ENCODE measurements at places on chromosomes 7 and 10.
A peak's percentile ranks its signal among the peaks of the same experiment; 100 is the strongest.

DNA sequence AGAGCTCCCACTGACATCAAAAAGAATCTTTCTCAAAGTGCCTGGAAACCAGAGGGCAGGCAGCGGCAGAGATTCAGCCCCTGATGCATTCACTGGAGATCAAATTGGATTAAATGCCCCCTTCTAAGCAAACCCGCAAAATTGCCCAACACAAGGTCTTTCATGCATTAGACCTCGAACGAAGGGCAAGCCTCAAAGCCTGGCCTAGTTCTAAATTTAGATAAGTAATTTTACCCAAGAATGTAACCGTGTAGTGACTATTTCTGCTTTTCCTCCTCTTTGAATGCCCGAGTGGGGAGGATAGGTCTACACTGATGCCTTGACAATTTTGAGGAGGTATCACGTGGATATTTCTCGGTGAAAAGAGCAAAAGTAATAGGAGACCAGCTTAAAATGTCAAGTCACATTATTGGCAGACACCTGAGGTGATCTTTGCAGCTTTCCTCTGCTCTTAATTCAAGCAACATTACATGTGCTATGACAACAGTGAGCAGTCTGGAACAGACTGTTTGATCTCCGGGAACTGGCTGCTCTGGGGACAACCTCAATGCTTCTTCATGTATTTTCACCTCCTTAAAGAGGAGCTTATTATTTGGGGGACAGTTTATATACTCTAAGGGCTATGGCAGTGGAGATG is 1263.5 kb upstream of the AUTS2 start:
- DNase-seq, result no peak

DNA sequence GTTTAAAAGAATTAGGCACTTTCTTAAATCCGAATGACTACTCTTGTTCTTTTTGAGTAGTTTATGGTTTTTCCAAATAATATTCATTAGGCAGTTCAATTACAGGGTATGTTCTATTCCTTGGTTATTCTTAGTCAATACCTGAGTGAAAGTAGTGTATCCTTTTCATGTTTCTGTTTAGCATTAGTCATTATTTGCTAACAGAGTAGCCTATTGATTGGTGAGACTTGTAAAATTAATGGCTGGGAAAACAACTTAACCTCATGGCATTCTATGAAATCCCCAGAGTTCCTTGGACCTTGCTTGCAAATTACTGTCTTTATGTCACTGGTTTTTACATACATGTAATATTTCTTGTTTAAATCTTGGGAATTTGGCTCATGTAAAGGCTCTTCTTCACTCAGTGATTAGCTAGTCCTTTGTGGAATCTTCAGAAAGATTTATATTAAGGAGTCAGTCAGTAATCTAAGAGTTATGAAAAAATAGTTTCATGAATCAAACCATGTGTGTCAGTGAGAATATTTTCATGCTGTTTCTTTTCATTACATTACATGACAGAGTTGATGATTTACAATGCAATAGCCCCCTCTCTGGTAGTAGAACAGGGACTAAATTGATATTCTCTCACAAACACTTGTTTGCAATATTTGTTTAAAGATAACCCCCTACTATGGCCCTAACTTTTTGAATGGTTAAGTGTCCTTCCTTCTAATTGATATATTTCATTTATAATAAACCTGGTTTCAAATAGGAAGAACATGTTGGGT is 81.5 kb upstream of the LRRTM3 start:
- no peak for DNase-seq

DNA sequence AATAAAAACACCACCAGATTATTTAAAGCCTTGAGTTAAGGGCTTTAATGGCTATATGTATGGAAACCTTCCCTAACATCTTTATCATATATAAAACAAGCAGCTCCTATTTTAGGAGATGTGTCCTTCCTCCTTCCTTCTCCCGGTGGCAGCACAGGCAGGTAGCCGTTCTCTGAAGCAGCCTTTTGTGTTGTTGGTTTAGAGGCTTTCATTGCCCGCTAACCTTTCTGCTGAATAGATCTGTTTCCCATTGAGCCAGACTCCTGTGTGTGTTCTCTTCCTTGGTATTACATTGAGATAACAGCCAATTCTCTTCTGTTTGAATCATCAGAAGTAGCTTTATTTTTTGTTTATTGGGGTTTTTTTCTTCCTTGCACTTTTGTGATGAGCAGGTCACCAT is 131.3 kb downstream of the CACNB2 start:
- DNase-seq, result no peak

DNA sequence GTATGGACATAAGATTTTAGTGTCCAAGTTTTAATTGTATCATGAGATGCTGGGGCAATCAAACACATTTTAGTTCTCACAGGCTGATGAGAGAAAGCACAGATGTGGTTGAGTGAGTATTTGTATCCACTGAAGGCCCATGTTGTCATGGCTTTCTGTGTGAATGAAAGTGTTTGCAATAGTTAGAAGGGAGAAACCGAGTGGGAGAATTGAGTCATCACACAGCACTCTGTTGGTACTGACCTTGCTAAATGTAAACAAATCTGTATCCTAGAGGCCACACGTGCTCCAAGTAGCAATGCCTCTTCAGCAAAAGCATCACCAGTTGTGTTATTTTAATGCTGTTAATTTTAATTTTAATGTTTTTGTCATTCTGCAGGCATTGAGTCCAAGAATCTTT is 121.2 kb downstream of the EMX2 start:
- peak; percentile 80 for DNase-seq

GRCh38 chr10:17123961-17124360 is 5.7 kb downstream of the CUBN start:
- DNase-seq, result no peak

DNA sequence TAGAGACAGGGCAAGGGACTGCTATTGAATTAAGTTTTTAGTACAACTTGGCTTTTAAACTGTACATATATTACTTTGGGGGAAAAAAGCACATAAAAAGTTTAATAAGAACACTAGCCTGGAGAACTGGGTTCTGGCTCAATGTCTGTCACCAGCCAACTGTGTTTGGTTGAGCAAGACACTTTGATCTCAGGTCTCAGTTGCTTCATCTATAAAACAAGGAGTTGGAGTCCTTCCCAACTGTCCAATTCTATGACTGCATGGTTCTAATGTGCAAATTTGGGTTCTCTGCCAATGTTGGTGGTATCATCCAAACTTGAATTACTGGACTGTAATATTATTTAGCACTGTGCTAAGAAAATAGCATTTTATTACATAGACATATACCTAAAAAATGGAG is 50.3 kb downstream of the ATXN7L1 start:
- peak; percentile 48 for DNase-seq

- DNase-seq, result no peak
Measured at GRCh38 chr10:129766611-129767550, 197.2 kb downstream of the EBF3 start.

GRCh38 chr10:88992921-88993524 is 2.4 kb downstream of the FAS start:
- DNase-seq, result peak; percentile 24

- no peak for DNase-seq
Measured at GRCh38 chr10:25639646-25640045, 294.4 kb upstream of the MYO3A start.

DNA sequence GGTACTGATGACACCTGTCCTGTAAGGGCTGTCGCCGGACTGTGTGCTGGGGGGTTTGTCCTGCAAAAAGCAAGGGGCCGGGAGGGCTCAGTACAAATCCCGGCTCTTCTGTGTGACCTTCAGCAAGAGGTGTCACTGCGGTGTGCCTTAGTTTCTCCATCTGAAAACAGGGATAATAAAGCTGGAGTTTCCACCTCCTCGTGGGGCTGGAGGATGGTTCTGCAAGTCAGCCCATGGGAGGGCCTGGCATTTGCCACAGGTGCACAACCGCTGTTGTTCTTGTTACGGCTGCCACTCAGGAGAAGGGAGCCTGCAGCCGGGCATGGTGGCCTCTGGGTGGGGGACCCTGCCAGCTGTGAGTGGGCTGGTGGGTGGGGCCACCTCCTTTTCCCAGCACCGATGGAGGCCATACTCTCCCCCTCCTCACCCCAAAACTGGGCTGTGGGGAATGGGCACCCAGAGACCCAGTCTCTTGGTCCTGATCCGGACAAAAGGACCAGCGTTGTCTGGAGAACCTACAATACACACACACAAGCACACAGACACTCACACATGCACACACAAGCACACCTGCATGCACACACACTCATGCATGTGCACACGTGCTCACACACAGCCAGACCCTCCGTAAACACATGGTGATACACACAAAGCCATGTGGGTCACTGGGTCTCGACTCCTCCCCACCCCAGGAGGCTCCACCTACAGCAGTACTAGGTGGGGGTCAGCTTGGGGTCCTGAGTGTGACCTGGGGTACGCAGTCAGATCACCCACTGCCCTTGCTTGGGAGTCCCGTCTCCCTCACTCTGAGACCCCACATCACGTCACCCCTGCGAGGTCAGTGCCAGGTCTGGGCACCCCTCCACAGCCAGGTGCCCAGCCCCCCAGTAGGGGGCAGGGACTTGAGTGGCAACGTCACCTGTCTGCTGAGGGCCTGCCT is 34.1 kb downstream of the ELFN1 start:
- DNase-seq, result no peak

DNA sequence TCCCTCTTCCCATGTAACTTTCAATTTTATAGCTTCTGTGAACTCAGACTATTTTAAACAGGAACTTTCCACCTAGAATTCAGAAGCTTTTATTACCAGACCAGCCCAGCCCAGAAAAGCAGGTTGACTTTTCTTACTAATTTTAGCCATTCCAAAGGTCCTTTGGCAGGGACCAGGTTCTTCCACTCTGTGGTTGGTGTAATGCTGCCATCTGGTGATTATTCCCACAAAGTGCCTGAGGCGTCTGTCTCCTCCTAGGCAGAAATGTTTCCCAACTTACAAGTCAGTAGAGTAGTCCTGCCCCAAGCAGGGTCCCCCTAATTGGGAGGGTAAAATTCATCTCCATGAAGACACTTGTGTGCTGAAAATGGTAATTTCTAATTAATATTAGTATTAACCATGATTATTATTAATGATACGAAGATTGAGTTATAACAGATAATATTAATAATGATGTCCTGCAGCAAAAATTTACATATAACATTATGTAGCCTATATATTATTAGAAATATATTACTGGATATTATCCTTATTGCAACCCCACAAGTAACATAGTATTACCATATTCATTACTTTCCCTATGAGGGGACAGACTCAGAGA is 53.0 kb upstream of the PPP1R17 start:
- DNase-seq, result peak; percentile 66

GRCh38 chr7:18780938-18781337 is 285.4 kb downstream of the HDAC9 start:
- no peak for DNase-seq

DNA sequence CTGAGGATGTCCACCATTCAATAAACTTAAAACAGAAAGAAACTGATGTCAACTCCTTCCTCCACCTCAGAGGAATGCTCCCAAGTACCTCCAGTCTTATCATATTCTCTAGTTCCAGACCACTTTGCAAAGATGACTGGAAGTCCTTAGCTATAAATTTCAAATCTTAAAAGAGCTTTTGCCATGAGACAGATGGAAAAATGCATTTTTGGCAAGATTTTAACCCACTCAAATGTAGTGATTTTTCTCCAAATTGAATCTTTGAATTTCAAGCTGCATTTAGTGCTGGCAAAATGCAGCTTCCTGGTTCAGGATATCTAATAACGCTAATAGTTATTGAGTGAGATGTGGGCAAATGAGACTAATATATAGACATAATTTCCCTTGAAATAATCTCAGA is 33.2 kb downstream of the DGKI start:
- no peak for DNase-seq

DNA sequence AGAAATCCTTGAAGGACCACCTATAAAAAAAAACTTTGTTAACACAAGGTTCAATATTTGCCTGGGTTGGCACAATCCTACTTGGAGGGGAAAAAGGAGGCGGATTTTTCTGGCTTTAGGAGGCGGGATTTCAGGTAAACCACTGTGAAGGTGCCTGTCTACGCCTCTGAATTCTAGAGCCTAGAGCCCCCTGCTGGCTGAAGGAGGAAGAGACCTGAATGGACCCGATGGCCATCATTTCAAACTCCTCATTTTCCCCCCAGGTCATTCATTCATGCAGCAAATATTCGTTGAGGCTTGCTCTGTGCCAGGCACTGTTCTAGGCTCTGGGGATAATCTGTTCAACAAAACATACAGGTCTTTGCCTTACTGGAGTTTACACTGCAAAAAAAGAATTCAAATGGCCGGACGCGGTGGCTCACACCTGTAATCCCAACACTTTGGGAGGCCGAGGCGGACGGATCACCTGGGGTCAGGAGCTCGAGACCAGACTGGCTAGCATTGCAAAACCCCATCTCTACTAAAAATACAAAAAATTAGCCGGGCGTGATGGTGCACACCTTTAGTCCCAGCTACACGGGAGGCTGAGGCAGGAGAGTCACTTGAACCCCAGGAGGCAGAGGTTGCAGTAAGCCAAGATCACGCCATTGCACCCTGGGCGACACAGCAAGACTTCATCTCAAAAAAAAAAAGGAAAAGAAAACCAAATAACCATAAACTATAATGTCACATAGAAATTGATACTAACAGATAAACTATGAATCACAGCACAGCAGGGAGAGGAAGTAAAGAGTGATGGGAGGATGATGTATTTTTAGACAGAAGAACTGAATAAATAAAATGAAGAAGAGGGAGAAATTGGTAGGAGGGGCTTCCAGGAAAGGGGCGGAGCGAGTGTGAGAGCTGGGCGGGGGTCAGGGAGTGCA is 90.1 kb upstream of the NFE2L3 start:
- peak; percentile 77 for DNase-seq

DNA sequence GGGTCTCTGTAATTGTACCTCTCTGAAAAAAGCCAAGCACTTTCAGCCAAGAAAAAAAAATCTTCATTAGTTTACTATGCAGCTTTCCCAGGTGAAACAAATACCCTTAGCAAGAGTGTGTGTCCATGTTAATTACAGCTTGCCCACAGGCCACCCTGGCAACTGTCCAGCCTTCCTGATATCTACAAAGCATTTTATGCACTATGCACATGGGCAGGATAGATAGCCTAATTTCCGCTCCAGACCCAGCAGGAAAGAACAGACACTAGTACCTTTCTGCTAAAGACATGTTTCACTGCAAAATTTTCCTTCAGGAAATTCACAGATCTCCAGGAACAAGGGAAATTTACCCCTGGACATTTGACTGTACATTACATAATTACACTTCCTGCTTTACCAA is 24.4 kb downstream of the CACNA2D1 start:
- no peak for DNase-seq

DNA sequence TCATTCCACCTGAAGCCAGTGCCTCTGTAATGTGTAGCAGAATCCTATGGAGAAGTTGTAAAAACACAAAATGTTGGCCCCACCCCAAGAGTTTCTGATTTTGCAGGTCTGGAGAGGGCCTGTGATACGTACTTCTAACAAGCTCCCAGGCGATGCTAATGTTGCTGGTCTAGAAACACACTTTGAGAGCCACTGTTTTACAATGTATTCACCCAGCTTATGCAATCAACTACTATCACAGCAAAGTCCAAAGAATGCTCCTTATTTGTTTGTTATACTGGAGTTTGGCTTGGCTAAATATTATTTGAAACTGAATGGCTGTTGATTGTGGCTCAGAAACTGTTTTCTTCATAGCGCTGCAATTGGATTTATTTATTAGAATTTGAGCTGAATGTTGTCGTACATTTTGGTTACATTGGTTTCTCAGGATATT is 44.3 kb downstream of the DNAJB9 start:
- no peak for DNase-seq

- no peak for DNase-seq
Measured at GRCh38 chr10:11131112-11131639, 113.5 kb downstream of the CELF2 start.

Measured in GM03348 (cell line).